Left lung (tissue), 14 donors: ENCODE measurements at places on chromosomes 11 and 22. TPM values are rescaled to one million over a fixed set of nuclear protein-coding genes. Genes with fewer than 3 reads are reported as not detected.

DNA sequence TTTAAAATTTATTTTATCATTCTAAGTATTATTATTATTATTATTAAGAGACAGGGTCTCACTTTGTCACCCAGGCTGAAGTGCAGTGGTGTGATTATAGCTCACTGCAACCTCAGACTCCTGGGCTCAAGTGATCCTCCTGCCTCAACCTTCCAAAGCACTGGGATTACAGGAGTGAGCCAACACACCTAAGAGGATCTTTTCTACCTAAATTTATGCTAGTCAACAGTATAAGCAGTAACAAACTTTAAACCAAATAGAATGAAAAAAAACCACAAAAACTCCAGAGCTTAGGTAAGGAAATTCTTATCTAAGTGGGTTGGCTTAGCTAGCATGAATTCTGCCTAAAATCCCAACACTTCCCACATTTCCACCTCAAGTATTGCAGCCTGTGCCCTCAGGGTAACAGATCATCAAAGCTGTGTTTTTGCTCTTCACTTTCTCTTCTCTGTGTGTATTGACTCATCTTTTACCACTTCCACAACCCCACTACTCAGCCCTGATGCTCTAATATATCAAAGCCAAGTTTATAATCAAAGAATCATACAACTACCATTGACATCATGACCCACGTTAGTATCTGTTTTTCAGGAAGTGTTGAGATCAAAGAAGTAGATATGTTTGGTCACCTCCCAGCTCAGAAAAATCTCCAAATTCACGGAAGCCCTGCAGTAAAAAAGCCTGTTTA is 93.7 kb upstream of the SPON1 start:
- no peak for DNase-seq
- no peaks in the 10 kb centered on the region for H3K4me1 ChIP-seq
- no peak overlapping the region for H3K27ac ChIP-seq
- H3K36me3 ChIP-seq, result no peaks in the 10 kb centered on the region

- no peak overlapping the region for H3K4me3 ChIP-seq
- no peaks in the 10 kb centered on the region for H3K27me3 ChIP-seq
- no peaks in the 10 kb centered on the region for H3K36me3 ChIP-seq
- no peak overlapping the region for H3K27ac ChIP-seq
- H3K4me1 ChIP-seq, result no peaks in the 10 kb centered on the region
- no peak for DNase-seq
Measured at GRCh38 chr11:7165911-7166310, 77.1 kb downstream of the RBMXL2 start.

DNA sequence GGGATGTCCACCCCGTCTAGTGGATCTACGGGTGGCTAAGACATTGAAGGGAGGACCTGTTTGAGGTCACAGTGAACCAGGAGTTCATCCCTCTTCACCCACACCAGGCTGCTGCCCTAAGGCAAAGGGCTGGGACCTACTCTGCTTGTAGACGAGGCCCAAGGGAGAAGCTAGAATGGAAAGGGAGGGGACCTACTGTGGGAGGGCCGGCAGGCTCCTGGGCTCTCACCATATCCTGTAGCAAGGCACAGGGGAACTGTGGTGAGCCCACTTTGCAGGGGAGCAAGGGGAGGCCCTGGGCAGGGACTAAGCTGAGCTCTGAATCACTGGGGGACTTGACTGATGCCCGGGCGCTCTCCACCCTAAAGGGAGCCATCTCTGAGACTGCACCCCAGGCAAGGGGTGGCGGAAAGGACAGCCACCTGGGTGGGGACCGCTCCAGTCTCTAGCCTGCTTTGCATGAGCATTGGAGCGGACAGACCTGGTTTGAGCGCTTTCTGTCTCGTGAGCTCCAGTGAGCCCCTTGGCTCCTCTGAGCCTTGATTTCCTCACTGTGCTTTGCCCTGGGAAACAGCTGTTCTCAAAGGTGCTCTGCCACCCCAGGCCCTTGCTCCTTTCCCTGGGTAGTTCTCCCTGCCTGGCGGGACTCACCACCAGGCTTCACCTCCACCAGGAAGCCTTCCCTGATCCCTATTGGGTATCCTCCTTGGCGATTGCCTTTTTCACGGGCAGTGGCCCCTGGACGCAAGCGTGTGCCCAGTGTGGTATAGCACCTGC is 24.2 kb downstream of the PARVG start:
- H3K36me3 ChIP-seq, result no peaks in the 10 kb centered on the region
- H3K4me1 ChIP-seq, result no peaks in the 10 kb centered on the region
- no peak for DNase-seq
- no peaks in the 10 kb centered on the region for H3K27me3 ChIP-seq
- H3K27ac ChIP-seq, result no peak overlapping the region
- no peak overlapping the region for H3K4me3 ChIP-seq

DNA sequence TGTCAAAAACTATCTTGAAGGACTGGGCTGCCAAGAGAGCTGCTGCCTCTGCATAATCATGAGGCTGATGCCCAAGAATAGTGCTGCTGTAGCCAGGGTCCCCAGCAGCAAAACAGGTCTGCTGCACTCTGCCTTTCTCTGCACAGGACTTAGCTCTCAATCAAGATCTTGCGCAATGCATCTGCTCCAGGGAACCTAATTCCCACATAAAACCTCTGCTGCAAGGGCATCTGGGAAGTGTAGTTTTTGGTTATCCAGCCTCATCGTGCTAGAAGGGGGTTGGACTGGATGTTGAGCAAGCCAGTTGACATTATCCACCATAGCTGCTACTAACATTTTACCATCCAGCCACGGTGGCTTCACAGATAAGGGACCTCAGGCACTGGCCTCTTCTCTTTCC is 192.7 kb downstream of the C11orf91 start:
- H3K4me3 ChIP-seq, result no peak overlapping the region
- no peaks in the 10 kb centered on the region for H3K4me1 ChIP-seq
- H3K27ac ChIP-seq, result no peak overlapping the region
- H3K27me3 ChIP-seq, result no peaks in the 10 kb centered on the region
- DNase-seq, result peak; percentile 21

DNA sequence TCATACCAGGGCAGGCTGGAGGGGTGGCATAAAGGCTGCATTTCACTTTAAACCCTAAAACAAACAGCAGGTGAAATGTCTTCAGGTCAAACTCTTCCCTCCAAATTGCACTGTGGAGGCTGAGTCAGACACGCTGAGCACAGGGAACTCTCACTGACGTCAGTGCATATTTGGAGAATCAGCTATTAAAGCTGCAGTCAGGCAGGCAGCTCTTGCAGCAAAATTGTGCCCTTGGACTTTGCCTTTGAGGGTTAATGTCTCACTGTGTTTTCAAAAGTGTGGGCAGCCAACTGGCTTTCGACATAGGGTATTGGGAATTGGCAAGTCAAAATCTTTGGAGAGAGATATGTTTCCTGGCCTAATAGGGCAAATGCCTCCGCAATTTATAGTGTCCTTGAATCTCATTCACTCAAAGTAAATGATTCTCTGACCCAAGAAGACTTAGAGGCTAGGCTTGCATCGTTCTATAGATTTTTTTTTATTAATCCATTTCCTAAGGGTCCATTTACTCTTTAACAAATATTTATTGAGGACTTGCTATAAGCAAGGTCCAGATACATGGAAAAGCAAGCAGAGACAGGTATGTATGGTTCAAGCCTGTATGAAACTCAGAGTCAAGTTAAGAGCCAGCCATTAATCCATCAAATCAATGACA is 27.7 kb upstream of the SMCO4 start:
- no peak for DNase-seq
- H3K4me1 ChIP-seq, result peaks cover 4% of the 10 kb centered on the region
- no peaks in the 10 kb centered on the region for H3K36me3 ChIP-seq
- no peak overlapping the region for H3K27ac ChIP-seq
- no peaks in the 10 kb centered on the region for H3K27me3 ChIP-seq
- no peak overlapping the region for H3K4me3 ChIP-seq

DNA sequence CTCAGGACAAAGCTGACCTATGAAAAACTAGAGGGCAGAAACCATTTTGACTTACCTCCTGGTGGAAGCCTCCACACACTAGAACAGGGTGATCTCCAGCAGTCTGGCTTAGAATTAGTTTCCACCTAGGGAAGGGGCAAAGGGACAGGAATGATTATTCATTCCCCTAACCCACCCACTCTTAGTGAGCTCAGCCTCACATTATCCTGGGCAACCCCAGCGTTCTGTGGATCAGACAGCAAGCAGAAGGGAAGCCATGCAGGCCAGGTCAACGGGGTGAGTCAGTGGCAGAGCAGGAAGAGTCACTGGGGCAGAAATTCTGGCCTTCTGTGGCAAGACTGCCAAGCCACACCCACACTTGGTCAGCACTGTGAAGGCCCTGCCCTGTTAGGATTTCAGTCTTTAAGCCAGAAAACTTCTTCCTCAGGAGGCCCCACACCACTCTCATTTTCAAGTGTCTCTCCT is 10.5 kb downstream of the NUMA1 start:
- no peak for DNase-seq
- H3K27me3 ChIP-seq, result no peaks in the 10 kb centered on the region
- H3K4me1 ChIP-seq, result peaks cover 76% of the 10 kb centered on the region
- no peak overlapping the region for H3K4me3 ChIP-seq
- H3K27ac ChIP-seq, result peak overlapping the region; percentile 84

- H3K27me3 ChIP-seq, result no peaks in the 10 kb centered on the region
- no peak overlapping the region for H3K27ac ChIP-seq
- no peak for DNase-seq
- H3K4me3 ChIP-seq, result no peak overlapping the region
- no peaks in the 10 kb centered on the region for H3K4me1 ChIP-seq
Measured at GRCh38 chr11:133600306-133600705, 68.0 kb upstream of the OPCML start.

DNA sequence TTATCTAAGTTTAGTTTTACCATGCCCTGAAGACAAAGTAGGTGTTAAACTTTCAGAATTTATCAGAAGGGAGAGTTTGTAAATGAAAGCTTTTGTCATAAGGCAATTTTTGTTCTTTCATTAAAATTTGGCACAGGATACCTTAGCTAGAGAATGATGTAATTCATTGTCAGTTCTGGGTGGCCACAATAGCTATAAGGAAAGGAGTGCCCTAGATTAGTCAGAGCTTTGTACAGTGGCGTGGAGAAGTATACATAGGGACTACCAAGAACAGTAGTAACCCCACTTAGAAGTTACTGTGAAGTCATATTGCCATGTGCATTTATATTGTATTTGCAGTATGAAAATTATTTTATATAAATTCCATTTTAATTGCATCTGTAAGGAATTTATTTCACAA is 126.3 kb upstream of the CARD18 start:
- H3K27me3 ChIP-seq, result no peaks in the 10 kb centered on the region
- no peaks in the 10 kb centered on the region for H3K4me1 ChIP-seq
- H3K36me3 ChIP-seq, result no peaks in the 10 kb centered on the region
- DNase-seq, result no peak
- no peak overlapping the region for H3K4me3 ChIP-seq

- no peak overlapping the region for H3K4me3 ChIP-seq
- no peaks in the 10 kb centered on the region for H3K27me3 ChIP-seq
- H3K4me1 ChIP-seq, result no peaks in the 10 kb centered on the region
- H3K36me3 ChIP-seq, result no peaks in the 10 kb centered on the region
- DNase-seq, result no peak
Measured at GRCh38 chr22:40519284-40519947, 117.1 kb downstream of the MRTFA start.

DNA sequence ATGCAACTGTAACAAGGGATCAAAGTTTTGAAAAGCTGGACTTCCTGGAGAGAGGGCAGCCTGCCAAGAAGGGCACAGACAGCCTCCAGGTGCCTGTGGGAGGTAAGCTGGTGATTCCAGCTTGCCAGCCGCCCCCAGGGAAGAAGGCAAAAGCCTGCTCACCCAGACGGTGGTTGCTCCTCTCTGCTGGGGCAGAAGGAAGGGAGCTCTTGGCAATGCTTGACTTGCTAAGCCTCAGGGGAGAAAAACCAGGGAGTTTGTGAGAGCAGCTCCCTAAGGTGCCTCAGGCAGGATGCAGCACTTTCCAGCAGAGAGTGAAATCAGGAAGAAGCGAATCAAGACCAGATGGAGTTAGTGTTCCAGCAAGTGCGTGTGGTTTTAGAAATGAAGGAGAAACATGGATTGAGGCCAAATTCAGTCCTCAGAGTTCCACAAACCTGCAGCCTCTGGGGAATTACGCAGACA is 553.6 kb downstream of the BUD13 start:
- no peaks in the 10 kb centered on the region for H3K36me3 ChIP-seq
- no peak for DNase-seq
- H3K4me3 ChIP-seq, result no peak overlapping the region

- H3K27ac ChIP-seq, result no peak overlapping the region
- H3K27me3 ChIP-seq, result peaks cover 65% of the 10 kb centered on the region
- peaks cover 19% of the 10 kb centered on the region for H3K4me1 ChIP-seq
- no peak overlapping the region for H3K4me3 ChIP-seq
- DNase-seq, result no peak
Measured at GRCh38 chr11:47591764-47592163, 2.4 kb downstream of the C1QTNF4 start.

DNA sequence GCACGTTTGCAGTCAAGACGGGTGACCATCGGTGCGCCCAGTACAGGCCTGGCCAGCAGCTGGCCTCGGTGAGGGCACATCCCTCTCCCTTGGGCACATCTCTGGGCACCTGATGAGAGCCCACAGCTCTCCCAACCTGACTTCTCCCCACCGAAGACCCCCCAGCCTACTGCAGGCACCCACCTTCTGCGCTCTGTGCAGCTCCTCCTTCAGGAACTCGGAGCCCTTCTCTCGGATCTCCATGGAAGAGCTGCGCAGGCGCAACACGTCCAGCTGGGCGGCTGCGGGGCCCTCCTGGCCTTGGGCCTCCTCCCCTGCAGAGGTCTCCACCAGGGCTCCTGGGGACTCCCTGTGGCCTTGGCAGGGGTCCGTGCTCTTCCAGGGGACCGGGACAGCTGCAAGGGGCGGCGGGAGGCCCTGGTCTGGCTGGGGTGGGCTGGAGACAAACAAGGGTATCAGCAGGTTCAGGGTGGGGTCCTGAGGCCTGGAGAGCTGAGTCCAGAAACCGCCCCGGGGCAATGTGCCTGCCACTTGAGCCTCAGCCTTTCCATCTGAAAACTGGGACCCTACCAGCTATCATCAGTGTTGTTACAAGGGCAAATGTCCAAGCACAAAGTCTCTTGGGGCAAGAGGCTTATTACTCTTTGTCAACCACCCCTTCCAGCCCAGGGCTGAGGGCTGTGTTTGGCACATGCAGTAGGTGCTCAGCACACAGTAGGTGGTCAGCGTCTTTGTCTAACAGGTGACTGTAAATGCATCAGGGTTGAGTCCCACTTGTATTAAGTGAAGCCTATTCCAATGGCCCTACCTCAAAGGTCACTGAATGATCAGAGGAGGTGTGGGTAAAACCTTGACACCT is 9.3 kb downstream of the RAB3IL1 start:
- H3K4me1 ChIP-seq, result peaks cover 28% of the 10 kb centered on the region
- H3K36me3 ChIP-seq, result peaks cover 15% of the 10 kb centered on the region
- no peak overlapping the region for H3K4me3 ChIP-seq

GRCh38 chr11:35785287-35786167 is 123.0 kb downstream of the TRIM44 start:
- H3K27ac ChIP-seq, result no peak overlapping the region
- peaks cover 6% of the 10 kb centered on the region for H3K4me1 ChIP-seq
- H3K4me3 ChIP-seq, result no peak overlapping the region
- H3K27me3 ChIP-seq, result no peaks in the 10 kb centered on the region
- DNase-seq, result no peak

- H3K27ac ChIP-seq, result no peak overlapping the region
- no peaks in the 10 kb centered on the region for H3K27me3 ChIP-seq
- DNase-seq, result no peak
- H3K4me1 ChIP-seq, result no peaks in the 10 kb centered on the region
- H3K4me3 ChIP-seq, result no peak overlapping the region
Measured at GRCh38 chr11:111153194-111153593, 92.3 kb upstream of the POU2AF2 start.

PSMA1 gene
- total RNA-seq, result 184 TPM

CRYBB3 gene
- total RNA-seq, result 0.58 TPM

PARVG gene
- total RNA-seq, result 24.2 TPM

DNAJC24 gene
- 12.5 TPM for total RNA-seq

RAC2 gene
- total RNA-seq, result 77.2 TPM

HBG2 gene
- total RNA-seq, result not detected

TENM4 gene
- 7.1 TPM for total RNA-seq
